Thoracic aorta (tissue), 2 donors: ENCODE measurements at places on chromosomes 12 and 14. TPM values are rescaled to one million over a fixed set of nuclear protein-coding genes. Genes with fewer than 3 reads are reported as not detected.

HCAR1 gene
- not detected for total RNA-seq

TEAD4 gene
- total RNA-seq = 42.5 TPM

TPPP2 gene
- total RNA-seq = not detected

DNA sequence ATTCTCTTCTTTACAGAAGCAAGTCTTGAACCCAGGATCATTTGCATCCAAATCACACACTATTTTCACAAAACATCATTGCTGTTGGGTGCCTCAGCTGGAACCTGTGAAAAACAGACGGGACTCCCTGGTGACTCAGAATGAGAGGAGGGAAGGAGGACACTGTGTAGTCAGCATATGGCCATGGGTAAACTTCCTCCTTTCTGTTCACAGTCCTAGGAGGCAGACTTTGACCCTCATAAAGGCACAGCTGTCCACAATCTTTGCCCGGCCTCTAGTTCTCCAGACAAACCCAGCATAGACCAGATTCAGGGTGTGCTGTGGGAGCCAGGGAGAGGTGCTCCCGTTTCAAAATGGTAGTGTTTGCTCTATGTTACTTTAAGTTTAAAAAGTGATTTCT is 62.0 kb downstream of the DYRK2 start:
- H3K4me3 ChIP-seq = no peak overlapping the region
- no peaks in the 10 kb centered on the region for H3K27me3 ChIP-seq
- H3K27ac ChIP-seq = no peak overlapping the region
- DNase-seq = no peak

DNA sequence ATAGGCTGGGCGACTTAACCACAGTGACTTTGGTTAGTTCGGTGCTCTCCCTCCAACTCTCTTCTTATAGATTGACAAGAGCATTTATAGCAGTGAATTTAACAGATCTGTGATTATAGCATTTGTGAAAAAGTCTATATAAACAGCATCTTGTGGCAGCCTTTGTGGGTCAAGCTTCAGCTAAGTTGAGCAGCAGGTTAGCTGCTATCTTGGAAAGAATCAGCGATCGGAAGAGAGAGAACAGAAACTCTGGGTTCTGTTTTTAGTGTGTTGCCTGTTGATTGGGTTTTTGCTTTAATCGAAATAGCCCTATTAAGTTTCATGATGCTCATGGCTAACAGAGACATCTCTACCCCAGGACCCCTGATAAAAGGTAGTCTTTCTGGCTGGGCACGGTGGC is 20.2 kb downstream of the EVL start:
- no peaks in the 10 kb centered on the region for H3K36me3 ChIP-seq
- no peak for DNase-seq
- no peak overlapping the region for H3K27ac ChIP-seq
- no peaks in the 10 kb centered on the region for H3K27me3 ChIP-seq
- no peak overlapping the region for H3K4me3 ChIP-seq

GRCh38 chr12:78970041-78970440 is 105.5 kb downstream of the SYT1 start:
- no peak for DNase-seq
- no peaks in the 10 kb centered on the region for H3K36me3 ChIP-seq
- H3K27ac ChIP-seq = no peak overlapping the region
- H3K4me1 ChIP-seq = no peaks in the 10 kb centered on the region

GRCh38 chr12:24991209-24992049 is 42.5 kb upstream of the BCAT1 start:
- no peaks in the 10 kb centered on the region for H3K4me1 ChIP-seq
- H3K27ac ChIP-seq = no peak overlapping the region
- DNase-seq = no peak
- H3K4me3 ChIP-seq = no peak overlapping the region
- no peaks in the 10 kb centered on the region for H3K36me3 ChIP-seq

GRCh38 chr14:78491048-78491447 is 320.9 kb downstream of the NRXN3 start:
- DNase-seq = no peak
- H3K27ac ChIP-seq = no peak overlapping the region
- no peaks in the 10 kb centered on the region for H3K4me1 ChIP-seq

DNA sequence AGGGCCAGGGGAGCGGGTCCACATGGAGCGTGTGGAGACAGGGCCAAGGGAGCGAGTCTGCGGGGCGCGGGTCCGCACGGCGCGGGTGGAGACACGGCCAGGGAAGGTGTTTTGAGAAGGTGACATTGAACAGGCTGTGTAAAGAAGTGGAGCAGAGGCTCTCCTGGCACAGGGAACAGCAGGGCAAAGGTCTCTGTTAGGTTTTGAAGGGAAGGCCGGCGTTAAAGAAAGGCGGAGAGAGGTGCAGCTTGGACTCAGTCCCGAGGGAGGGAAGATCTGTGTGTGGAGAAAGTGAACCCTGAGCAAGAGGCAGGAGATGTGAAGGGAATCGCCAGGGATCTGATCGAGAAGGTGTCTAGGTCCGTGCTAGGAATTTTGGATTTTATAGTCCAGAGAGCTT is 1.8 kb downstream of the PXMP2 start:
- H3K4me3 ChIP-seq = no peak overlapping the region
- no peaks in the 10 kb centered on the region for H3K36me3 ChIP-seq
- H3K4me1 ChIP-seq = peaks cover 5% of the 10 kb centered on the region
- no peaks in the 10 kb centered on the region for H3K27me3 ChIP-seq
- DNase-seq = no peak
